Stimulated activated CD8-positive, alpha-beta memory T cell treated with anti-CD3 and anti-CD28 coated beads, Interleukin-7, amount 100 ng/mL, for 1 hour (primary cell): ENCODE measurements at places on chromosomes 3 and 15.

GRCh38 chr3:142501004-142501926, 53.4 kb upstream of the XRN1 start:
- no peak for DNase-seq

DNA sequence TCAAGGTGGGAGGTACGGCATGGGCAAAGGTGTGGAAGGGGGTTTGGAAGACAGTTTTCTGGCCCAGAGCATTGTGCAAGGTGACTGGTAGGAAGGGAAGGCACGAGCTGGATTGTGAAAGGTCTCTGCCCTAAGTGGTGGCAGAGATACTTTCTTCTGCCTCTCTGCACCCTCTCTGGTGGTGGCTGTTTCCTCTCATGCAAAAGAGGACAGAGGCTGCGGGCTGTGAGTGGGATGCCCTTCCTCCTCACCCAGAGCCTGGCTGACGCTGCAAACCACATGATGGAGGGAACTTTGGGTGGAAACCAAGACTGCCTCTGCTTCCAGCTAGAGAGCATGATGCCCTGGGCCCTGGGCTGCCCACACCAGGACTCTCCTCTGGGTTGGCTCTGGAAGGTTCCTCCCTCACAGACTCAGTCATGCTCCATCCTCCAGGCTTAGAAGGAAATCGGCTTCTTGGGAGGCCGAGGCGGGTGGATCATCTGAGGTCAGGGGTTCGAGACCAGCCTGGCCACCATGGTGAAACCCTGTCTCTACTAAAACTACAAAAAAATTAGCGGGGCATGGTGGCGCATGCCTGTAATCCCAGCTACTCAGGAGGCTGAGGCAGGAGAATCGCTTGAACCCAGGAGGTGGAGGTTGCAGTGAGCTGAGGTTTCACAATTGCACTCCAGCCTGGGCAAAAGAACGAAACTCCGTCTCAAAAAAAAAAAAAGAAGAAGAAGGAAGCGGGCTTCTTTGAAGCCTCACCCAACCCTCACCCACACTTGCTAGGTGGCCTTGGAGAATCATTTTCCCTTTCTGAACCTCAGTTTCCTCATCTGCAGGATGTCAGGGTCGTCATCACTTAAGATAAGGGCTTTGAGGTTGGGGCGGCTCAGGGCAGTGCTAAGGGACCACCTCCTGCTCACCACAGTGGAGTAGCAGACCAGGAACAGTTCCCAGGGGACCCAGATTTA, 8.3 kb downstream of the PSTPIP1 start:
- DNase-seq = peak; percentile 39

DNA sequence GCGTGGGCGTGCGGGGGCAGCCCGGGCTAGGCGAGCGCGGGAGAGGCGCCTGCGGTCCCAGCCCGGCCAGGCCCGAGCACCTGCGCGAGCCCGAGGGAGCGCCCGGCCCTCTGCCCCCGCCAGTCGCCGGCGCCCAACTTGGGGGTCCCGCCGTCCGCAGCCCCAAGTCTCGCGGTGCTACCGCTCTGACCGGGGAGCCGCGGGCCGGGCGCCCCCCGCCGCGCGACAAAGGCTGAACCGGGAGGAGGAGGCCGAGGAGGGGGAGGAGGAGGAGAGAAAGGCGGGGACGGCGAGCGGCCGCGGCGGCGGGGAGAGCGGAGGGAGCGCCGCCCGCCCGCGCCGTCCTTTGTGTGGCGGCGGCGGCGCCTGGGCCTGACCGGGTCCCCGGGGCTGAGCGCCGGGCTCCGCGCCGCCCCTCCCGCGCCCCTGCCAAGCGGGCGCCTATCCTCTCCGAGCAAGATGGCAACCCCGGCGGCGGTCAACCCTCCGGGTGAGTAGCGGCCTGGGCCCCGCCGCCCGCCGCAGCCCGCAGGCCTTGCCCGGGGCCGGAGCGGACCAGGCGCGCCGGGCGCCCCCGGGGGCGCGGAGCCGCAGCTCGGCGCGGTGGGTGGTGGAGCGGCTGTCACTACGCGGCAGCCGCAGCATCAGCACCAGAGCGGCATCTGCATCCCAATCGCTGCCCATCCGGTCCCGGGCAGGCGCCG, at the start of gene ARNT2:
Gene ARNT2, plus strand, starts transcription at position 326 of the 704 bp plus-strand sequence. Its CDS starts 134 bp downstream, at position 460.
- no peak for DNase-seq

GRCh38 chr15:42134617-42135245, 21.7 kb downstream of the PLA2G4F start:
- DNase-seq = no peak

GRCh38 chr3:115758076-115758763, 134.9 kb downstream of the GAP43 start:
- DNase-seq = no peak

DNA sequence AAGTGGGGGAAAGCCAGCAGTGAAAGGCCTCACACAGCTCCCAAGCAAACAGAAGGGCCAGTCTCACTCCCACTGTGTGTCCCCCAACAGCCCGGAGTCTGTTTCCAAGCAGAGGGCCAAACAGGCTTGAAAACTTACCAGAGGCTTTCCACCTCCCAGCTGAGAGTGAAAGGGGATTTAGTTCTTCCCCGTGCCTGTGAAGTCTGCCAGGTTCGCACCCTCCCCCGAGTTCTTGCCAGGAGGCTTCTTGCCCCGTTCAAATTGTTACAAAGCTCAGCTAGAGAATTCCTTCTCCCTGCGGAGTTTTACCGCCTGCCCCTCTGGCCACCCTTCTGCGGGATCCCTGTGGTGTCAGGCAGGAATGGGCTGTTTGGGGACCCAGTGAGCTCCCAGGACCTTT, 68.0 kb upstream of the WNT7A start:
- no peak for DNase-seq

DNA sequence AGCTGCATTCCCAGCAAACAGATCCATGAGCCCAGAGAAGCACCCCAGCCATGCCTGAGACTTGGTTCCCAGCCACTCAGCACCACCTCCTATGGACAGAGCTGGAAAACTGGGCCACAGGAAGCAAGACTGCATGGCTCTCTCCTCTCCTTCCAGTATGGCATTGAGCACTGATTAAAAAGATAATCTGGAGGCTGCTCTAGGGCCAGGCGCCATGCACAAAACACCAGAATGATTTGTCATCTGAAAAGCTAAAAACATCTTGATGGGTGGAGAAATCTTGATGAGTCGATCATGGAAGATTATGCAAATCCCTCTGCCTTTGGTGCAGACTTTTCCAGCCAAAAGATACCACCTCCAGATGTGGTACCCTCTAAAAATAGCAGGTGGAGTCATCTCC, 62.7 kb upstream of the MRPS22 start:
- no peak for DNase-seq

- no peak for DNase-seq
Observed at GRCh38 chr3:81788610-81789009, 27.2 kb upstream of the GBE1 start.

GRCh38 chr15:74134387-74135027, 4.1 kb downstream of the ISLR2 start:
- no peak for DNase-seq

DNA sequence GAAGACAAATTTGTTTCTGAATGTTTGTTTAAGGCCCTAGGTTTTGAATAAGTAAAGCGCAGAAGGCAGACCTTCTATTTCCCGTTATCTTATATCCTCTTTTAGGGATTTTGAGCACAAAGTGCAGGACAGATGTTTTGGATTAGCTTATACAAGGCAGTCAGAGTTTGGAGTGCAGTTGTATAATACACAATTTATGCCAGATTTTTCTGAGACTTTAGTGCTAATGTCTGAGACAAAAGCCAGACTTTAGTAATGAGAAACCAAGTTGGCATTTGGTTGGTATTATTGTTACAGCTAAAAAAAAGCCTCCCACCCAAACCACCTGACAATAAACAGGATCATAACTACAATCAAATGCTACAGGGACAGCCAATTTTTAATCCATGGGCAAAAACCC, 309.9 kb upstream of the SATB1 start:
- DNase-seq = no peak

DNA sequence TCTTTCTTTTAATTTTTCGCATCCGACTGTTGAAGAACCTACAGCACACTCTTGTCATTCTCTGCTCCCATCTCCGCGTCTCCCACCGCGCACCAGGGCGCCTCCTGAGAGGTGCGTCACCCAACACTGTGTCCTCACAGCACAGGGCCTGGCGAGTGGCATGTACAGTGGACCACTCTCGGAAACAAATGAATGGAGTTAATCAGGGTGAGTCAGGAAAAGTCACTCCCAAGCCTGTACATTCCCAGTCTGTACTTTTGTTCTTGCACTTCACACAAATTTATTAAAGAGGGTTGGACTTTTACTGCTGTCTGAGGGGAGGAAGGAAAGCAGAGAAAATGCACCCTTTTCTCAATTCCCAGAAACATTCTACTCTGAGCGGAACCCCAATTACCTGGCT, 625 bp downstream of the COL6A6 start:
- DNase-seq = no peak

DNA sequence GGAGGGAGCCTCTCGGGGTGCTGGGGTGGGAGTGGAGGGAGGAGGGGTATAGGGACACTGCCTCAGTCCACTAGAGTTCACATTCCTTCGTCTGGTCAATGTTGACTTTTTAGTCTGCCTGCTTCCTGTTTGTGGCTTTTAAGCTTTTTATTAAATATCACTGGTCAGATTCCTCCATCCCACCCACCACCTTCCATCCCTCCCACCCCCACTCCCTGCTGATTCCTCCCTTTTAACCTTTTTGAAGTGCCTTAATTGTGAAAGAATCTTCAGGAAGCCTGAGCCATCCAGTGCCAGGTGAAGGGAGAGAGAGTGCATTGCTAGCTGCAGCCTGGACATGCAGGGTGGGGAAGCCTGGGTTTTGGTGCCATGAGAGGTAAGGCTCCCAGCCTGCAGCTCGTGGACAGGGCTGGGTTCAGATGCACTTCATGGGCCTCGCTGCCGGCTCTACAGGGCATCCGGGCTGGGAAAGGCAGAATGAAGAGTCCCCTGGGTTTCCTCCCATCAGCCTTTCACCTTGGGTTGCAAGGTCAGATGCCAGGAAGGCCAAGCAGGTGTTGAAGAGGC, 105.9 kb downstream of the DNAJB8 start:
- no peak for DNase-seq

DNA sequence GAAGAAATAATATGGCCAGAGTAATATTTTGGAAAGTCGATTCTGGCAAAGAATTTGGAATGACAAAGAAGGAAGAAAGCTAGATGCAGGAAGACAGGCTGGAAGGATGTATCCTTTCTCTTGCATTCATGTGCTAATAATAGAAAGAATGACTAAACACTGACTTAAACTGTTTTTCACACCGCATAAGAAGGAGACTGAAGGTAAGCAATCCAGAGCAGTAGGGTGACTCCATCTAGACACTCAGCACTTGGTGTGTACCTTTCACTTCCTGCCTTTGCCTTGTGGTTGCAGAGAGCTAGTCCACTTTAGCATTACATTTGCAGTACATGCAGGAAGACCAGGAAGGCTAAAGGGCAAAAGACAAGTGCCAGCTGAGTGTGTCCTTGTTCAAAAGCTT, 234.6 kb downstream of the RBMS3 start:
- no peak for DNase-seq

DNA sequence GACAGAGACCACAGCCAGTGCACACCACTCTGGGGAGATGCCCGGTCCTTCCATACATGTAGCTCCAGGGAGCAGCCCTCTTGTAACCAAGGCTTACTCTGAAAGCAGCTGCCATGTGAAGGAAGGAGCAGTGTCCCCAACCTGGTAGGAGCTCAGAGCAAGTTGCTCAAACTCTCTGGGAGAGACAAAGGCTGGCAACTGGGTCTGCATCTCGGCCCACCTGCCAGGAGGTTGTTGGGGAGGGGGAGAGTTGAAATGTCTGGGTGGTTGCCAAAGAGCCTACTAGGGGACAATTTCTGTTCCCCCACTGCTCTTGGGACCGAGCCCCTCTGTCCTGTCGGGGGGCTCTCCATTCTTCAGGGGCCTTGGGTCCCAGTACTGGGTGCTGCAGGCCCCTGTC, 309.9 kb downstream of the TLE3 start:
- DNase-seq = no peak

DNA sequence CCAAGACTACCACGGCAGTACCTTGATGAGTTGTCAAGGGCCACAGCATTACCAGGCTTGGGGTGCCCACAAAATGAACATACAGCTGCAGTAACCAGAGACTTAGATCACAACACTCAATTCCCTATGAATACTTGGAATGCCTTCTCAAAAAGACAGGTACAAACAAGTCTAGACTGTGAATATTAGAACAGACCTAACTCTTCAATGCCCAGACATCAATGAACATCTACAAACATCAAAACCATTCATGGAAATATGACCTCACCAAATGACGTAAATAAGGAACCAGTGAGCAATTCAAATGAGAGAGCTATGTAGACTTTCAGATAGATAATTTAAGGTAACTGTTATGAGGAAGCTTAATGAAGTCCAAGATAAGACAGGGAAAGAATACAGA, 185.1 kb upstream of the POU1F1 start:
- DNase-seq = no peak

GRCh38 chr3:69364354-69364753, 21.5 kb downstream of the FRMD4B start:
- DNase-seq = no peak

- no peak for DNase-seq
Observed at GRCh38 chr3:56885453-56885852, 83.7 kb upstream of the ARHGEF3 start.

- DNase-seq = no peak
Observed at GRCh38 chr15:23647421-23648370, at the start of gene MAGEL2. TSS of gene MAGEL2 (minus strand) at chr15:23647867. CDS start at chr15:23647742, 125 bp downstream.

- DNase-seq = no peak
Observed at GRCh38 chr3:100019719-100020118, 94.6 kb downstream of the FILIP1L start.

DNA sequence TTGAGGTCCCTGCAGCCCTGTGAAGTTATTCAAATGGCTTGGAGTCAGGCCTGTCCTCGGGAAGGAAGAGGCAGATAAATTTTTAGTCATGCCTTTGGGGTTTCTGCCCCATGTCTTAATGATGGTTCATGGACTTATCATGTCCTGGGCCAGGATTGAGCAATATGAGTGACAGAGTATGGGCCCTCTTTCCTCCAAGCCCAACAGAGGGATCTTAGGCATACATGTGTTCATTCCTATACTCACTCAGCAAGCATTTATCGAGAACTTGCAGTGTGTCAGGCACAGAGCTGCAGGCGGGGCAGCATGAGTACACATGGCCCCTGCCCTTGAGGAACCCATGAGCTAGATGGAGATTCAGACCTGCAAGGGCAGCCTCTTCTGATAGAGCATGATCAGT, 6.2 kb downstream of the ESYT3 start:
- no peak for DNase-seq

- DNase-seq = no peak
Observed at GRCh38 chr3:141413391-141413790, 45.1 kb downstream of the ZBTB38 start.
